Spinal cord (tissue), 10 donors: ENCODE measurements at places on chromosomes 5 and 9. TPM values are rescaled to one million over a fixed set of nuclear protein-coding genes. Genes with fewer than 3 reads are reported as not detected.

- DNase-seq, result peak; percentile 85
Observed at GRCh38 chr9:127545196-127546124, 66.6 kb upstream of the STXBP1 start.

- no peak for DNase-seq
Observed at GRCh38 chr5:68071736-68072135, 143.8 kb upstream of the PIK3R1 start.

GRCh38 chr5:141848744-141849414, 29.3 kb downstream of the PCDH1 start:
- DNase-seq, result no peak

GRCh38 chr5:115257981-115258380, 4.7 kb downstream of the PGGT1B start:
- DNase-seq, result no peak

SLC1A1 gene
- 22.3 TPM for total RNA-seq
